Caki2 (cell line): ENCODE measurements at places on chromosomes 1 and 21. TPM values are rescaled to one million over a fixed set of nuclear protein-coding genes. Genes with fewer than 3 reads are reported as not detected.

PSMA5 gene
- total RNA-seq, result 106 and 108 TPM in 2 replicates

MGST3 gene
- total RNA-seq, result 388 and 424 TPM in 2 replicates

NPR1 gene
- total RNA-seq, result 0.41 TPM in 1 of 2 replicates, not detected in the other

FAM151A gene
- not detected in 2 replicates for total RNA-seq

GJC2 gene
- 0.10 TPM in 1 of 2 replicates, not detected in the other for total RNA-seq

DNA sequence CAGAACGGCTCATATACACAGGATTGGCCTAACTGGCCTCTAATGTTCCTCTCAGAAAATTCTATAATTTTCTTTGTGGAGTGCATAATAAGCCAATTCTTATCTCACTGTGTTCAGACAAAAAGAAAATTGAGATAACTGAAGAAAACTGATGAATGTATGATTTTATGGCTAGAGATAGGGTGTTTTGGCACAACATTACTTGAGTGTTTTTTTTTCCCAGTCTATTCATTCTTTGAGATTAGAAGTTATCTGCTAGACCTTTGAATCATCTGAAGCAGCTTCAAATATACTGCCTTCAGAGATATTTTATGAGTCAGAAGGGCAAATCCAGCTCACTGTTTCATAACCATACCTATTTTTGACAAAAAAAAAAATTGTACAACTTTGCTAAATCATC is 85.6 kb downstream of the VAV3 start:
- DNase-seq, result no peak

GRCh38 chr1:167898578-167899222 is 15.2 kb downstream of the ADCY10 start:
- DNase-seq, result no peak

- peak; percentile 65 for DNase-seq
Observed at GRCh38 chr21:29164323-29164942, 34.0 kb downstream of the MAP3K7CL start.

DNA sequence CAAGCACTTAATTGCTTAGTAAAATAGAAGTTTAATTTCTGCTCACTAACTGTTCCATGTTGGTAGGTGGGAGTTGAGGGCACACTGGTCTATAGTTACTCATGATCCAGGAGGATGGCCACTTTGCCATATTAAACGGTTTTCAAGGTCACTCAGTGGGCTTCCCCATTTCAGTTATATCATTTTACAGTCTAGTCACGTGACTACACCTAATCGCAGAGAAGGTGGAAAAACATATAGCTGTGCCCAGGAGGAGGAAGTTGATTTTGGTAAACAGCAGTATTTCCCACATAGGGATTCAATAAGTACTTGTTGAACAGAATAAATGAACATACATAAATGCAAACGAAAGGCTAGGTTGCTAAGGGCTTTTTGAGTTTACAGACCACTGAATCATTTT is 541.1 kb upstream of the CAMK1G start:
- DNase-seq, result no peak

- no peak for DNase-seq
Observed at GRCh38 chr1:94178901-94179300, 58.0 kb upstream of the ABCA4 start.

GRCh38 chr21:28317177-28317950 is 675.3 kb downstream of the LTN1 start:
- DNase-seq, result no peak
